ENCODE measurements at places on chromosomes 5 and 9. TPM values are rescaled to one million over a fixed set of nuclear protein-coding genes. Genes with fewer than 3 reads are reported as not detected.

DNA sequence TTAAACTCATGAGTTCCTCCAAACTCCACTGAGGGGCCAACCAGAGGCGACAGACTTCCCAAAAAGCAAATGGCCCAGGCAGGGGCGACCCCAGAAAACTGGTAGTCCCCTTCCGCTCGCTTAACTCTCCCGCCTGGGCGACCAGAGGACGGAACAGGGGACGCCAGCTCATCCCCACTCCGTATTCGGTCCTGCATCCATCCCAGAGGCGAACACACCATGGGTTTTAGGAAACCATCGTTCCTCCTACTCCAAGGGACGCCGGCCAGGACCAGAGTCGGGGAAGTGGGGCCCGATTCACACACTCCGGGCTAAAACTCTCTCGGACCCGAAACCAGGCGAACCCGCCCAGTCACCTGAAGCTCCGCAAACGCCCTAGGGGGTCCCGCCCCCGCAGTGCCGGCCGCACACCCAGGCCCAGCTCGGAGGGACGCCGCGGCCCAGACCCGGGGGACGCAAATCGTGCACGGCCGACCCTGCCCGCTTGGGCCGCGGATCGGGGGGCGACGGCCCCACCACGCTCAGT, 478 bp downstream of the TEX10 start:
- no peaks in the 10 kb centered on the region for H3K36me3 ChIP-seq
- H3K4me3 ChIP-seq: peak overlapping the region; percentile 90
- H3K27me3 ChIP-seq: no peaks in the 10 kb centered on the region
- peaks cover 22% of the 10 kb centered on the region for H3K4me1 ChIP-seq
- DNase-seq: peak; percentile 56

The ADRA1B gene
- total RNA-seq: 3.8 TPM

The MARCHF6 gene
- 136 TPM for total RNA-seq

- H3K27me3 ChIP-seq: no peaks in the 10 kb centered on the region
- no peak overlapping the region for H3K27ac ChIP-seq
- H3K36me3 ChIP-seq: no peaks in the 10 kb centered on the region
- no peak for DNase-seq
- no peak overlapping the region for H3K4me3 ChIP-seq
These were observed 170.2 kb upstream of the IRX2 start for GRCh38 chr5:2921651-2922050.

The RNF44 gene
- total RNA-seq: 55.1 TPM

DNA sequence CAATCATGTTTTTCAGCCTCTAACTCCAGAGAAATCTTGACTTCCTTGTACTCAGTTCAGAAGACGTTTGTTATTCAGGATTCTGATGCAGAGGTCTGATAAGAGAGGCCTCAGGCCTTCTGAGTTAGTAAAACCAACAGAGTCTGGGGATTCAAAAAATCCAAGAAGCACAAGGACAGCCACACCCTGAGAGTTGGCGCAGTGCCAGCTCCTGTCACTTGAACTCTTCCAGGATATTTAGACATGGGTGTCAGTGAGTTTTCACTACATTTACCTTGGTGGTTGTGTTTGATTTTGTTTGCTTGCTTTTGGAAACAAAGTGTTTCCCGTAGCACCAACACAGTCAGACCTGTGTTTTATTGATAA, 41.6 kb upstream of the PDE8B start:
- H3K36me3 ChIP-seq: no peaks in the 10 kb centered on the region
- no peak overlapping the region for H3K27ac ChIP-seq
- no peak overlapping the region for H3K4me3 ChIP-seq

DNA sequence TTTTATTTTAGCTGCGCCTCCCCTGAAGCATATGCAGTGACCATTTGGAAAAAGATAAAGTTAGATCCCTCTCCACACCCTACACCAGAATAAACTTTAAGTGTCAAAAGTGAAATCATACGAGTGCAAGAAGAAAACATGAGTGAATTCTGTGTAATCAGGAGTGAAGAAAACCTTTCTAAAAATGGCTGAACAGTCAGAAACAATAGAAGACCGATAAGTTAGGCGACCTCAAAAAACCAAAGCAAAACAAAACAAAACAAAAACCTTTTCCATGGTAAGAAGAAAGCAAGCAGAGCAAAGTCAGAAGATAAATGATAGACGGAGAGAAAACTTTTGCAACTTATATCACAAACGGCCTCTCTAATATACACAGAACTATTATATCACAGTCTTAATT, 16.6 kb upstream of the TSC1 start:
- peaks cover 6% of the 10 kb centered on the region for H3K27me3 ChIP-seq
- no peaks in the 10 kb centered on the region for H3K36me3 ChIP-seq
- no peak for DNase-seq
- H3K27ac ChIP-seq: no peak overlapping the region
- H3K4me3 ChIP-seq: no peak overlapping the region

The MUSK gene
- total RNA-seq: 3.2 TPM

GRCh38 chr5:135600971-135601381, 22.2 kb upstream of the CXCL14 start:
- DNase-seq: no peak
- H3K4me1 ChIP-seq: no peaks in the 10 kb centered on the region
- H3K36me3 ChIP-seq: no peaks in the 10 kb centered on the region
- no peaks in the 10 kb centered on the region for H3K27me3 ChIP-seq
- H3K4me3 ChIP-seq: no peak overlapping the region
- H3K27ac ChIP-seq: no peak overlapping the region

The C5orf46 gene
- total RNA-seq: not detected

DNA sequence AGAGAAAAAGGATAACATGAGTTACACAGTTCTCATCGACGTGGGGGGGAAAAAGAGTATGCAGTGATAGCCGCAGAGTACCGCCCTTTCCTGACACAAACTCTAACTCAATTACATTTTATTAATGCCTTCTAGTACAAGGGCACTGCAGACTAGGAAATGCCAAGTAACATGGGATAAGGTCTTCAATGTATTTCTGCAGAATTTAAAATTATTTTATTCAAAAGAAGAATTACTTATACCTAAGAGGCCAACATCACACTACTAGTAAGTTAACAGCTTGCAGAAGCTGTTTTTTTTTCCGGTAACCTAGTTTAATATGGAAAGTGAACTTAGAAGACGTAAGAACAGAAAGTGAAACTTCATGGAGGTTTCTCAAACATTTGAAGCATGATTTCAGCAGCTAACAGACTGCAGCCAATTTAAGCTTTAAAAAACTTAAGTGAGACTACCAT, 3.9 kb downstream of the SETX start:
- peak overlapping the region; percentile 34 for H3K27ac ChIP-seq
- peaks cover 45% of the 10 kb centered on the region for H3K4me1 ChIP-seq
- peaks cover 73% of the 10 kb centered on the region for H3K36me3 ChIP-seq

The PWWP2A gene
- 27.0 TPM for total RNA-seq

The SLC46A2 gene
- 13.7 TPM for total RNA-seq

The CAMK2A gene
- 1.3 TPM for total RNA-seq
